ENCODE measurements at places on chromosomes 11 and 22.

DNA sequence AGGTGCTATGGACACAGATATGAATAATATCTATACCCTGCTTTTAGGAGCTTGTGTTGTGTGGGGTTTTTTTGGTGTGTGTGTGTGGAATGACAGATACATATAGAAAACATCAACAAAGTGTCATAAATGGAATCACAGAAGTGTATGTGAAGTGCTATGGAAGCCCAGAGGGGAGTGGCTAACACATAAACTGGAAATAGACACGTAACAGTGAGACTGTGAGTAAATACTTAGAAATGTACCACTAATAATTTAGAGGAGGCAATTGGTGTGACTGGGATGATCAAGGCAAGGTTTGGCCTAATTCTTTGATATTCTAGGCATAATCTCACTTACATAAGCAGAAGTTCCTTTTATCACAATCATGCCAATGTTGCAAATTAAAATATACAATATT is 169.3 kb upstream of the TENM4 start:
- DNase-seq, result no peak

GRCh38 chr11:74775762-74776161 is 27.1 kb downstream of the RNF169 start:
- no peak for DNase-seq

DNA sequence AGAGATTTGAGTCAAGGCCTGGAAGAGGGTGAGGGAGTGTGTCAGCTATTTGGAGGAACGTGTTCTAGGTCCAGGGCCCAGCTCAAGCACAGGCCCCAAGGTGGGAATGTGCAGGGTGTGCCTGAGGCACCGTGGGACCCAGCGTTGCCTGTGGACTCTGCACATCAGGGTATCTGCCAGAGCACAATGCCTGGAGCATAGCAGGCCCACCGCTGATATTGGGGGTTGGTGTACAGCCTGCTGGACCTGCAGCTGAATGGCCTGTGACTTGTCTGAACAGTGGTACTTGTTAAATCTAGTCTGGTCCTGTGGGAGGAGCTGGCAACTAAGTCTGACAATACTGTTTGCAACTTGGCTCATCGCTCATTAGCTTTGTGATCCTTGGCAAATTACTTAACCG is 131.7 kb downstream of the GRIK4 start:
- no peak for DNase-seq

DNA sequence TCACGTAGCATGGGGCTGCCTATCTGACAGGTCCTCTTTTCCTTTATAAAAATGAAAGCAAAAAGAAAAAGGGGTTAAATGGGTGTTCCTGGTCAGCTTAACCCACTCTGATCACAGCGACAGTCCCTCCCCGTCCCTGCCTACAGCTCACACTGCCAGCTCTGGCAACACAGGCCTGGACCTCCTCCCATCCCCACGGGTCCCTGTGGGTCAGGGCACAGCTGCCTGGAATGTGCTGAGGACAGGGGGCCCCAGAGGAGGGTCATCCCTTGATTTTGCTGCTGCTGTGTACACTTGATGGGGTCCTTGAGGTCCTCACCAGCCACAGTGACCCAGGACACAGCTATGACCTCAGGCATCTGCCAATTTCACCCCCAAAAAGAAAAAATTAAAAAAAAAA is 29.6 kb upstream of the CYP2D6 start:
- DNase-seq, result no peak

DNA sequence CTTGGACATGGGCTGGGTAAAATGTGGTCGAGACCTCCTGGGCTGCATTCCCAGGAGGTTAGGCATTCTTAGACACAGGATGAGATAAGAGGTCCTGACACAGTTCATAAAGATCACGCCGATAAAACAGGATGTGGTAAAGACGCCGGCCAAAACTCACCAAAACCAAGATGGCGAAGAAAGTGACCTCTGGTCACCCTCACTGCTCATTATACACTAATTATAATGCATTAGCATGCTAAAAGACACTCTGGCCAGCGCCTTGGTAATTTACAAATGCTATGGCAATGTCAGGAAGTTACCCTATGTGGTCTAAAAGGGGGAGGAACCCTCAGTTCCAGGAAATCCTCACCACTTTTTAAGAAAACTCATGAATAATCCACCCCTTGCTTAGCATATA is 983.3 kb downstream of the OPCML start:
- DNase-seq, result no peak

- no peak for DNase-seq
These were observed 188.6 kb upstream of the MTMR2 start for GRCh38 chr11:96112192-96113128.

GRCh38 chr11:77361184-77361583 is 59.7 kb upstream of the GDPD4 start:
- peak; percentile 61 for DNase-seq

GRCh38 chr11:75428281-75428724 is 4.7 kb downstream of the KLHL35 start:
- peak; percentile 85 for DNase-seq

DNA sequence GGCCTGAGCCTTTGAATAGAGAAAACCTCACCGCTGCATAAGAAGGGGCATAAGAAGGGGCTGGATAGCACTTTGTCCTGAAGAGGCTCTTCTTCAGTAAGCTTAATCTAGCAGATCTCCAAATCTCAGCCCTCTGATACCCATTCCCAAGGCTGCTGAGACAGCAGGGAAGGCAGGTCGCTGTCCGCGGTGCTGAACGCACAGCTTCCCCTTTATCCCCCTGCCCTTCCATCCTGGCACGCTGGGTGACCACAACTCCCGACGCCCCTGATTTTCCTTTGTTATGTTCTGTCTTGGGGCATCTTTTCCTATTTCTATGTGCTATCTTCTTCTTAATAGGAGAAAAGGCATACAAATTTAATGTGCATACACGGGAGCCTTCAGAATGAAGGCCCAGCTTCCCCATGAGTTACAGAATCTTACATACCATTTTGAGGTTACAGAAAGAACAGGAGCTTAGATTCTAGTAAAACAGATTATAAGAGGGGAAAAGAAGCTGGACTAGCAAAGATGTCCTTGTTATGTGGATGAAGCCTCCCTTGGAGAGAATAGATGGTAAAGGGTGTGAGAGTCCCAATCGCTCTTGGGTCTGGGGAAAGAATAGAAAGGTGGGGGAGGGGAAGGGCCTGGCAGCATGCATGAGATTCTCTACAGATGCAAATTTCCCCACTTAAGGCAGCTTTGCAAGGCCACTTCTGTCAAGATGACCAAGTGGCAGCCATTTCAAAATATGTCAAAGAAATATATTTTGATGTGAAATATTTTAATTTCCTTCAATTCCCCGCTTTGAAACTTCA is 5.7 kb upstream of the SULT4A1 start:
- DNase-seq, result peak; percentile 62

GRCh38 chr22:26838471-26838825 is 181.1 kb downstream of the MIAT start:
- no peak for DNase-seq
